ENCODE measurements at places on chromosomes 4 and X. TPM values are rescaled to one million over a fixed set of nuclear protein-coding genes. Genes with fewer than 3 reads are reported as not detected.

DNA sequence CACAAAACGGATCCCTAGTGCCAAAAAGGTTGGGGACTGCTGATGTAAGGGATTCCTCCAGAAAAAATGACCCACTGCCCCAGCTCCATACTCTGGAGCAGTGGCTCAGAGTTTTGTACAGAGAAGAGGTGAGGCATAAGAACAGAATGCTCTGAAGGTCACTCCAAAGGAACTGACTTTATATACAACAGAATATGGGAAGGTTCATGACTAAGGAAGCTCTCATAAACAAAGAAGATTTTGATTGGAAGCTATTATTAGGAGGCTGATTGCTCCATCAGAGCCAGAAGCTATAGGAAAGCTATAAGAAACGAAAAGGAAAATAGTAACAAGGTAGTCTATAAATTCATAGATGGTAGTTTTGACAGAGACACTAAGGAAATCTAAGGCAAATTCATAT lies 203.1 kb downstream of the SLC7A11 start:
- no peak for DNase-seq

- no peak for DNase-seq
Observed at GRCh38 chr4:112181358-112182000, 36.2 kb downstream of the FAM241A start.

GRCh38 chr4:166527500-166527899 lies 654.5 kb downstream of the TLL1 start:
- DNase-seq, result no peak

DNA sequence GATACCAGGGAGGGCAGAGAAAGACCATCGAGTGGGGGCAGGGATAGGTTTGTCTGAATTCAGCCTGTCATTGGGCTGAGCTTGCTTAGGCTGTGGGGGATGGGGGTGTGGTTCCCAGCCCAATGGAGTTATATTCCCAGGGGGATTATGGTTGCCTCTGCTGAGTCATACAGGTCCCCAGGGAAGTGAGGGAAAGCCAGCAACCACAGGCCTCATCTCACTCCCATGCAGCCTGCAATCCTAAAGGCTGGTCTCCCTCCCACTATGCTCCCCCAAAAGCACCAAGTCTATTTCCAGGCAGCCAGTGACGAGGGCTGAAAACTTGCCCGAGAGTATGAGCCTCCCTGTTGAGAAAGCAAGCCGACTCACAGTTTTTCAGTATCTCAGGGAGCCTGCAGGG lies 39.3 kb downstream of the AFM start:
- DNase-seq, result no peak

C4orf33 gene
- 14.9 TPM for total RNA-seq

DNA sequence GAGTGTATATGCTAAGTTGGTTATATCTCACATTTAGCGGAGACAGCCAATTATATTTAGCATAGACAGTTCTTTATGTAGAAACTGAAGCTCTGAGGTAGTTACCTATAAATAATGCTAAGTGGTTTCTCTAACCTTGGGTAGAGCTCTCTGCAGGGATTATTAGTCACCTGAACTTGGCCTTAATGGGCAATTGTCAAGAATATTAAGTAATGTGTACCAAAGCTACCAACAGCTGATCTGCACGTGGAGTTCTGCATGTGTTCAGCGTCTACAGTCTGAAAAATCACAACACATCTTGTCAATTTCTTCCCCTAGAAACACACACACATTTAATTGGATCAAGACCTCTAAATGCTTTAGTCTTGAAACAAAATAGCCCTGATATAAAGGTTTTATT lies 740.6 kb upstream of the FAM241A start:
- no peak for DNase-seq

GRCh38 chr4:152283801-152284470 lies 252.0 kb downstream of the FBXW7 start:
- no peak for DNase-seq

All from mucosa of gallbladder (tissue), 1 donor.